OCI-M1 (cell line): ENCODE measurements at places on chromosomes 4 and X.

- peak; percentile 76 for DNase-seq
Observed at GRCh38 chr4:146916479-146917076, 29.1 kb downstream of the TTC29 start.

GRCh38 chrX:112946227-112946626 is 105.6 kb upstream of the AMOT start:
- no peak for DNase-seq

GRCh38 chrX:68196939-68197791 is 236.1 kb downstream of the OPHN1 start:
- peak; percentile 62 for DNase-seq

GRCh38 chr4:23902222-23902804 is 12.5 kb upstream of the PPARGC1A start:
- DNase-seq: no peak

DNA sequence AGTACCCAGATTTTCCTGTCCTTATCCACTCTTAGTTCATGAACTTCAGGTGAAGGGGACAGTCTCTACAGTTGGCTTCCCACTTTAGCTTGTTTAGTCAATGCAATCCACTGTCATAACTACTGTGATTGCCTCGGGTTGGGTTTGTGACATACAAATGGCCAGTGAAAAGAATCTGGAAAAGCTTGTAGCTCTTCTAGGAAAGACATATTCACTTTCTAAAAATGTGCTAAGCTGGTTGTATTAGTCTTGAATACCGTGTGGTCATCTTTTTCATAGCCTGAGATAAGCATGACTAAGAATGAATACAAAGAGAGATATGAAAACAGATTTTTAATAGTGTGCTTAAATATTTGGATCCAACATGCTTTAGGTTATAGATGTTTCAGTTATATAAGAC is 1443.5 kb upstream of the IGFBP7 start:
- DNase-seq: no peak

DNA sequence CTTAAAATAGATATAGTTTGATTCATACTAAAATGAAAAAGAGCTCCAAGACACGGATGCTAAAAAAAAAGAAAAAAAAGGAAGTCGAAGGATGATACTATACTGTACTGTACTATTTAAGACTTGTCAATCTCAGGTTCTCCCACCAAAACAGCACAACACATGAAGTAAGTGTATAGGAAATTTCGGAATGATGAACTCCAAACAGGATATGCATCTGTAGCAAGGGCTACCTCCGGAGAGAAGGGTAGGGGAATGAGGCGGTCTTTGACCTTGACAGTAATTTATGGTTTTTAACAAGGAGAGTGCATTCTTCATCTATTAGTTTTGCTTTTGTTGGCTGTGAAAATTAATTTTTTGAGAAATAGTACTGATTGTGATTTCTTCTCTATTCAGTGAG is 541 bp upstream of the FIP1L1 start:
- DNase-seq: peak; percentile 50

- no peak for DNase-seq
Observed at GRCh38 chr4:75002381-75002780, 69.5 kb downstream of the PARM1 start.

GRCh38 chr4:61251129-61251528 is 51.0 kb downstream of the ADGRL3 start:
- DNase-seq: no peak

DNA sequence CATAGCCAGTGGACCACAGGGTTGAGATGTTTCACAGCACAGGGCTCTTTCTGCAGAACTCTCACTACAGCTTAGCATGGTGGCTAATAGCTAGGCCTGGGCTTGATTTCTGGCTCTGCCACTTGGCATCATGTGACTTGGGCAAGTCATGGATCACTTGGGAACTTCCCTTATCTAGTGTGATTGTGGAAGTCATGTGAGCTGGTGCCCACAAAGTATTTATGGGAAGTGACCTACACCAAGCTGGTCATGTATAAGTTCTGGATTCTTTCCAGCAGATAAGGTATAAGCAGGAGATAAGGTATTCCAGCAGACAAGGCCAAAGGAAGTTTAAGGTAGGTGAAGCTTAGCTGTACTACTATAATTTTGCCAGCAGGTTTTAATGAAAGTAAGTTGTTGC is 61.0 kb downstream of the REELD1 start:
- DNase-seq: peak; percentile 84

GRCh38 chrX:30910124-30910860 is 21.2 kb upstream of the TAB3 start:
- peak; percentile 90 for DNase-seq

DNA sequence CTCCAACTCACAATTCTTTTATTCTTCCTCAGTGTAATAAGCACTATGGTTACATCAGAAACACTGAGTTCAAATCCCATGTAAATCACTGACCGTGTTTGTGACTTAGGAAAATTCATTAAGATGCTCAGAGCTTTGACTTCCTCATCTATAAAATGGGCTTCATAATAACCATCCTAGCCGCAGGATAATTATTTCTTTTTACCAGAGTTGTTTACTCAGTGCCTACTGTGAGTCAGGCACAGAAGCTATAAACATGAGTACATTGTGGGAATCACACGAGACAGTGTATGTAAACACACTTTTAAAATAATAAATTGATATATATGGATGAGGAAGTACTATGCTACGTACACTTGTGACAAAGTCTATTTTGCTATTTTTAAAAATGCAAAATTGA is 296.3 kb upstream of the TENM3 start:
- no peak for DNase-seq

GRCh38 chrX:19747652-19748610 is 139.5 kb downstream of the SH3KBP1 start:
- DNase-seq: no peak

GRCh38 chr4:82818664-82819662 is 20.4 kb upstream of the SCD5 start:
- DNase-seq: no peak

DNA sequence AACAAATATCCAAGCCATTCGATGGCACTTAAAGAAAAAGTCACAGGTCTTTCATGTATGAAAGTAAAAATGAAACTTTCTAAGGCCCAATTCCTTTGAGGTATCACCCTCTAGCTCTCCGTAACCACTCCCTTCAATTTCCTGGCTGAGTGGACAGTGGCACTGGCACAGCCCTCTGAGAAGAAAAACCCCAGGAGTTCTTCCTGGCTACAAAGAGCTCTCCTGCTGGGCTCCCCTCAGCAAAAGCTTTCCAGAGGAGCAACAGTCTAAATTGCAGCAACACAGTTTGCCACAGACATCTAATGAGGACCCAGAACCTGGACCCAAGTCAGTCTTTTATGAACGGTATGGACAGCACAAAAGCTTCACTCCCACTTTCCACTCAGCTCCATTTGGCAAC is 71.8 kb downstream of the FUNDC1 start:
- no peak for DNase-seq

DNA sequence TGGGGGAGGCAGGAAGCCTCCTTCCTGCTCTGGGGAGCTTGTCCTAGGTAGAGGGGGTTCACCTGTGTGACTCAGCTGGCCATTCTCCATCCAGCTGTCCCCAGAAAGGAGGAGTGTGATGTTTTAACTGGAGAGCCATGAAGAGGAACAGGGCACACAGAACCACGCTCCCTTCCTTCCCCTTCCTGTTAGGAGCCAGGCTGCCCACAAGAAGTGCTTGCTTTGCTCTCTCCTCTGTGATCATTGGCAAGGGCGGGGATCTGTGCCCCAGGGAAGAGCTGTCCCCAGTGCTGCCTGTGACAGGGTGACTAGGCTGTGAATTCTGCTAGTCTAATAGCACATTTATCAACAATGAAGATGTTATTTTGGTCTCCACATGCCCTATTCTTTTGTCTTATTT is 169.6 kb upstream of the GATB start:
- DNase-seq: no peak

DNA sequence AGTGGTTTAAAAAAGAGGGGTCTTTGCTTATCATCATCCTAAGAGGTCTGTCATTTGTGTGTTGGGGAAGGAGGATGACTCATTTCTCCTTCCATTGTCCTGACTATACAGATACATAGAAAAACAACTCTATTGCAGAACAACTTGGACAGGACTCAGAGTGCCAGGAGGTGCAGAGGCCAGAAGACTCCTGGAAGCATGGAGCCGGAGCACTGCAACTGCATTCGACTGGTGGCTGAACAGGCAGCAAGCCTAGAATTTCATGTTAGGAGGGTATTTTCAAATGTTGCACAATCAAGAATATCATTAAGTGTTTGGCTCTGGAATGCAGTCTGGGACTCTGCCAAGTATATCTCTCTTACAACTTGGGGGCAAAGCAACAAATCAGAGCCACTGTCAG is 35.0 kb upstream of the MAML3 start:
- no peak for DNase-seq

GRCh38 chr4:188396037-188396436 is 256.8 kb downstream of the TRIML1 start:
- no peak for DNase-seq

DNA sequence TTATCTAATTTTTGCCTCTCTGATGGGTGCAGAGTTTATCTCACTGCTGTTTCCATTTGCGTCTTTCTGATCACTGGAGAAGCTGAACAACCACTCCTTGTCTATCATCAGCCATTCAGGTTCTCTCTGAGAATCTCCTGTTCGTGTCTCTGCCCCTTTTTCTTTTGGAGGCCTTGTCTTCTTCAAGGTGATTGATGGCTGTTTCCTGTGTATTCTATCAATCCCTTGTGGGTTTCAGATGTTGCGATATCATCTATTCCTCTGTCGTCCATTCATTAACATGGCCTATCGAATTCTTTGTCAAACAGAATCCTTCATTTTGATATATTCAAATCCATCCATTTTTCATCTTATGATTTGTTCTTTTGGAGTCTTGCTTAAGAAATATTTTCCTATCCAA is 100.3 kb downstream of the FAM53A start:
- no peak for DNase-seq

- no peak for DNase-seq
Observed at GRCh38 chrX:154602226-154602625, 16.9 kb downstream of the CTAG1B start.

DNA sequence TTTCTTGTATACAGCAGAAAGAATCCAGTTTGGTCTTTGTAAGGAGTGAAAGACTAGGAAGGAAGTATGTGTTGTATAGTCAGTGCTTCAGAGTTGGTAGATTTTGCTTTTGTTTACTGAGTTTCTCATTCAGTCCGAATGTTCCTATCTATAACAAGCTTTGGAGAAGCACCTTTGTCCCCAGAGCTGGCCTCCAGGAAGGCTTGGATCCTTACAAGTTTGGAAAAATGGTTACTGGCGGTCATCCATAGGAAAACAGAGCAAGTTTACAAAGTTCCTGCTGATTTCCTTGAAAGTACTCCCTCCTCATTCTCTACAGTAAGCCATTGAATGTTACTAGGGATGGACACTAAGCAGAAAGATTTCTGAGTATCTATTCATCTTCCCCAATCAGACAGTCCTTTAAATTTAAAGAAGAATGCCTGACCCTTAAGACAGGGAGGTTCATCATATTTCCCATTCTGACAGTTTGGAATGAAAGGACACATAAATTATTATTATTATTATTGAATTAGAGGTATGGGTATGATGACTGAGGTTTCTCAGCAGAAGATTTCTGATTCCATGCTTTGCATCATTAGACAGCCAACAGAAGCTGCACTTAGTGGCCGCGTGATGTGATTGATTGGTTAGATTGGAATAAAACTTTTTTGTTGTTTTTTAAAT is 35.8 kb downstream of the FAT4 start:
- no peak for DNase-seq

DNA sequence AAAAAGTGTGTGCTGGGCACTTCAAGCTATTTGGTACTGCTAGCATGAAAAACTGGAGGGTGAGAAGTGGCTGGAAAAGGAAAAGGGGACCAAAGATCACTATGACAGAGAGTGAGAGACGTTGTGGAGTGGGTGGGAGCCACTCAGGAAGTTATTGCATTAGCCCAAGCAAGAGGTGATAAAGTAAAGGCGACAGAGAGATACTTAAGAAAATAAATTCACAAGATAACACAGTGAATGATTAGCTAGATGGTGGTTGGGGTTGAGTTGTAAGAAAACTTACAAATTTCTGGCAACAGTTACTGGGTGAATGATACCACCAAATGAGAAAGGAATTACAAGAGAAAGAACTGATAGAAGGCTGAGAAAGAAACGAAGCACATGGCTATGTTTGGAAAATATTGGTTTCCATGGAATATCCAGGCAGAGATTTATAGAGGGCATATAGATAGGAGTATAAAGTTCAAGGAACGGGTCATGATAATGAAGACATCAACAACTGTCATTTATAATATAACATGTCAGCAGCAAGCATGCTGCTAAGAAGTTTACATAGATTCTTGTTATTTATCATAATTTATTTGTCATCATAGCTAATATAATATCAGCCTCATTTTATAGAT is 60.7 kb downstream of the CASK start:
- no peak for DNase-seq

GRCh38 chrX:133859860-133860259 is 125.5 kb downstream of the GPC3 start:
- DNase-seq: no peak

- DNase-seq: peak; percentile 76
Observed at GRCh38 chrX:133923113-133923512, 62.3 kb downstream of the GPC3 start.

GRCh38 chr4:27602172-27602571 is 741.5 kb downstream of the STIM2 start:
- no peak for DNase-seq

DNA sequence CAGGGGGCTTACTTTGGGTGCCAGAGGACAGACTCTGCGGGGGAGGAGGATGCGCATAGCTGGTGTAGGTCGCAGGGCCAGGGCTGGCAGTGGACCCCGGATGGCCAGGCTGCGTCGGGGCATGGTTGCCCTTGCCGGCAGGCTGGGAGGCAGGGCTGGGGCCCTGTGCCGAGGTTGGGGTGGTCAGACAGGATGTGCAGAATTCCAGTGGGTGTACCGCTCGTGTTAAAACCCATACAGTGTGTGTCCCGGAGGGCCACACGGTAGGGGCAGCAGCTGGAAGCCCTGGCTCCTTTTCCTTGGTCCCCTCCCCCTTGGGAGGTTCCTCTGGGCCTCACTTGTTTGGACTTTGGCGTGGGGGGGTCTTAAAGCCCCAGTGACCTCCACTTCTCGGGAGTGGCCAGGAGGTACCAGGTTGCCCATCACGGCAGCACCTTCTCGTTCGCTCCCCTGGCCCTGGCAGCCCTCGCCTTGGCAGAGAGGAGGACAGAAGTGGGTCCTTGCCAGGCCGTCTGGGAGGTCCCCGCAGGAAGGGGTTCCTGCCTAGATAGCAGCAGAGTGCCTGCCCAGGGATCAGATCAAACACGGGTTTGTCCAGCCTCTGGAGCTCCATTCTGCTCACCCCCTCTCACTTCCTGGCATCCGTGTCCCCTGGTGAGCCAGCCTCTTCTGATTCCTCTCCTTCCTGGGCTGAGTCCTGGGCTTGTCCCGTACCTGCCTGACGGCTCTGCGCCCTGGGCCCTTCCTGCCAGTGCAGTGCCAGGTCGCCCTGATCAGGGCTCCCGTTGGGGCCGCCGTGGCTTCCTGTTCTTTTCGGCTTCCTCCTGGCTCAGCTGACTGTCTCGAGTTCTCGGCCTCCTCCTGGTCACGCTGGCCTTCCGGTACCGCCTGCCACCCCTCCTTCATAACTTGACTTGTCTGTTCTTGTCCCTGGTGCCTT is 56.7 kb upstream of the HGFAC start:
- no peak for DNase-seq

- DNase-seq: peak; percentile 73
Observed at GRCh38 chr4:87005690-87006425, 71.0 kb downstream of the AFF1 start.
